ENCODE measurements at places on chromosomes 2 and 18.
A peak's percentile ranks its signal among the peaks of the same experiment; 100 is the strongest.

DNA sequence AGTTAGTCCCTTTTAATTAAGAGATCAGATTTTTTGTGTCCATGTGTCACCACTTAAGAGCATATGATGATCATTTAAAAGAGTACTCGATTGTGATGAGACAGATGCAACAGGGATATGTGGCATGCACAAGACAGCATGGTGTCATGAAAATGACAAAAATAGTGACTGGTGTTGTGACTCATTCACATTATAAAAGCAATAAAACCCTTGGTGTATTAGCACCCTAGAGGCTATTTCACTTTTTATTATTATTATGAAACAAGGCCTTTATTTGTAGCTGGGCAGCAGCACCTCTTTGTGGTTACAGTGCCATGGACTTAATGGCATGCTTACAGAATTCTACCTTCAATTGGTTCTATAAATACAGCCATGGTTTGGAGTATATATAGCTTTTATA, 1296.0 kb upstream of the ZEB2 start:
- DNase-seq = peak; percentile 65

GRCh38 chr2:20064841-20065240, 13.4 kb upstream of the LAPTM4A start:
- no peak for DNase-seq

DNA sequence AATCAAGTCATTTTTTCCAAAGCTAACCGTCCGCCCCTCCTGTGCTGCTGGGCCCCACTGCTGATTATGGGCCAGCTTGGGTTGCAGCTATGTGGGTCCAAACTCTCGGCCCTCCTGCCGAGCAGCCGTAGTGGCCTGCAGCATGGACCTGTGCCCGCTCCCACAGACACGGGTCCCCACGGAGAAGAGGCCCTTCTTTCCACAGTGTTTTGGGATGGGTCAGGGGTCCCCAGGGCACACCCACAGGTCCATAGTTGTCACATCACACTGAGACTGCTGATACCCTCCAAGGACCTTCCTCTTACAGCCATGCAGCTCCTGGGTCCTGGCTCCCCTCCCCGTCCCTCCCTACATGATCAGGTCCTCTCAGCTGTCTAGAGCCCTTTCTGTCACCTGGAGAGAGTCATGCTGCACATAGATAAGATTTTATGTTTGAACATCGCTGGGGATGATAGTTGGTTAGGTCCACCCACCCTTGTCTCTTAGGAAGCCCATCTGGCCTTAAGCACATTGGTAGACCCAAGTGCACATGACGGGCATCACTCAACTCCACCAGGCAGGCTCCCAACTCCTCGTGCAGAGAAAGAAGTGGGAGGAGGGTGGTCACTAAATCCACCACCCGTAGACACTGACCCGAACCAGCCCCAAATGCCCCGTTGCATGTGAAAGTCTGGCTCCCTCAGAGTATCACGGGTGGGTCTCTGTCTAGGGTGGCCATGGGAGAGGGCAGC, 17.5 kb downstream of the GPR55 start:
- DNase-seq = no peak

DNA sequence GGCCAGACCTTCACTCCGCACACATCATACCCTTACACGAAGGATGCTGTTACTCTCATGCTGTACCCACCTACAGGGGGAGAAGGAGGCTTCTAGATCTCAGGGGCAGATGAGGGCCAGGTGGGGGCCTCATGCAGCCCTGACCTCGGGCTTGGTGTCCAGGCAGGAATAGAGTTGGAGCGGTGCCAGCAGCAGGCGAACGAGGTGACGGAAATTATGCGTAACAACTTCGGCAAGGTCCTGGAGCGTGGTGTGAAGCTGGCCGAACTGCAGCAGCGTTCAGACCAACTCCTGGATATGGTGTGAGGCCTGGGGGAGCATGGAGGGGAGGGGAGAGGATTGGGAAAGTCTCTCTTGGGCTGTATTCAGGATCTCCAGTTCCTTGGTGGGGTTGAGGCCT, 4.0 kb upstream of the RNF181 start:
- no peak for DNase-seq

- DNase-seq = no peak
These were observed 70.5 kb upstream of the TFCP2L1 start for GRCh38 chr2:121355488-121355887.

DNA sequence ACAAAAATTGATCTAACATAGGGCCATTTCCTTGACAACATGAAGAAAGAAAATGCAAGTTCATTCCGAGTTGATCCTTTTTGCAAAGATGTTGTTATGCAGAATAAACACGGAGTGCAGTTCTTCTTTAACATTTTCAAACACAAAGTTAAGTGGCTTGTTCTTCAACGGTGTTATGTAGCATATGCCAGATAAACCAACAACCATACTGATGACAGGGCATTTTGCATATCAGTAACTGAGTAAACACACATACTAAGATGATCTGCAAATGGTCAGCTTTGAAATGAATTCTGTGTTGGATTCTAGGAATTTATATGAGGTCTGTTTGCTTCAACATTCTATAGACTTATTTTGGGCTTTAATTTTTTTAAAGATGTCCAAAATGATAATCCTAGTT, 266.4 kb downstream of the GPD2 start:
- DNase-seq = no peak

DNA sequence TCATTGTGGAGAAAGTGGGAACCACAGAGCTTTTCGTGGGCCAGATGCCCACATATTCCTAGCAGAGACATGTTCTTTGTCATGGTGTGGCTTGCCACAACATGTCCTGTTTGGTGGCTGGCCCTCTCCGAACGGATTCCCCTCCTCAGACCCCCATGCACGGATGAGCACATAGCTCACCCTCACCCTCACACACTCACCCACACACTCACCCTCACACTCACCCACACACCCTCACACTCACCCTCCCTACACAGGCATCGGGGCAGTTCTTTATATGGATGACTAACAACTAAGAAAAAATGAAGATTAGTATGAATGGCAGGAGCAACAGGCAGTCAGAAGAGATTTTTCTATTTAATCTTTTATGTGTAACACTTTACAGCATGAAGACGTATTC, 149.9 kb downstream of the ZNF236 start:
- DNase-seq = no peak

- DNase-seq = no peak
These were observed 114.0 kb downstream of the NEDD4L start for GRCh38 chr18:58158008-58158407.

DNA sequence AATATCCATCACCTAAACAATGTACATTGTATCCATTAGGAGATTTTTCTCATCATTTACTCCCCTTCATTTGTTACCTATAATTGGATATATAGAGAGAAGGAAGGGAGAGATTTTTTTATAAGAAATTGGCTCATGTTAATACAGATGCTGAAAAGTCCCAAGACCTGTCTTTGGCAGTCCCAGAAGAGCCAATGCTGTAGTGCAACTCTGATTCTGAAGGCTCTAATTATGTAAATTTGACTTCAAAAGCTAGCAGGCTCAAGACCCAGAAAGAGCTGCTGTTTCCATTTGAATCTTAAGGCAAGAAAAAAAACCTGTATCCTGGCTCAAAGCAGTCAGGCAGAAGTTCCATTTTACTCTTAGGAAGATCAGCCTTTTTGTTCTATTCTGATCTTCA, 1245.5 kb upstream of the FAM98A start:
- DNase-seq = no peak

DNA sequence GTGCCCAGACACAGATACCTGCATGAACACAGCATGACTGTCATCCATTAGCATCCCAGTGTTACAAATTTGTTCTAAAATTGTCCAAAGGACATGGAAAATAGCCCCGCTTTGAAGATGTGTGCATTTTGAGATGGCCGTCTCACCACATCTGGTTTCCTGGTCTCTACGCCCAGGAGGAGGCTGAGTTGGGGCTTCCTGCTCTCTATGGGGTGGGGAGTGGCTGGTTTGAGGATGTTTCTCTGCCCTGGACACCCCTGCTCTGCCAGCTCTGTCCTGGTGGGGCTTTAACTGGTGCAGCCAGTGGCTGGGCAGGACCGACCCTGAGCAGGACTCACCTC, 74.6 kb upstream of the SMAD7 start:
- no peak for DNase-seq

- DNase-seq = no peak
These were observed 21.0 kb downstream of the SLC25A52 start for GRCh38 chr18:31739651-31740050.

DNA sequence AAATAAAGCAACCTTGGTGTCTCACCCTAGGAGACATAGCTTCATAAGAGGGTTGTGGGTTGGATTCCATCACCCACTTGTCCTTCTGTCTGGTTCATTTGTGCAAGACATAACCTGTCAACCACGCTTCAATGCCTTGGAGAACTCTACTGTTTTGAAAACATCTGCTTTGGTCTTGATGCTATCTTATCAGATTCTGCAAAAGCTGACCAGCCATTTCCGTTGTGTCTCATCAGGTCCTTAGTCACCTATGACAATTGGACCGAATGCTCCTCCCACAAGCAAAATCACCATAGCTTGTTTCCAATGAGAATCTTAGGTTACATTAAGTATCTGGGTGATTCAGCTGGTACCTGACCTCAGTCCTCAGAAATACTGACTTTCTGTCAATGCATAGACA, 35.4 kb downstream of the STAT4 start:
- no peak for DNase-seq

DNA sequence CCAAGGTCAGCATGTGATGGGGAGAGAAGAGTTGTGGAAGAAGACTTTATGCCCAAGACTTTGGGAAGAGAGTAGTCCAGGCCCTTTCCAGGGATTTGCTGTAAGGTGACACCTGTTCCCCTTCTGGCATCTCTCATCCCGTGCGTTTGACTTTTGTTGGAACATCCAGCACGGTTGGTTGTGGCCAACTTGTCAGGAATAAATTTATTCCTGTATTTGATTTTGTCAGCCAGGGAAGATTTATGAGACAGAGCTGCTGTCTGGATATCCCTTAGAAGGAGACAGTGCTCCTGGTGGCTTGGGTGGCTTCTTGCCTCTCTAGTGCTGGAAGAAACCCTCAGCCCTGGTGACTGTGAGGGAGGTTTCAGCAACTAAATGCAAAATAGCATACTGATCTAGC, 121.5 kb downstream of the PTPRM start:
- DNase-seq = no peak

- peak; percentile 38 for DNase-seq
These were observed 31.5 kb upstream of the NFE2L2 start for GRCh38 chr2:177296040-177296439.

DNA sequence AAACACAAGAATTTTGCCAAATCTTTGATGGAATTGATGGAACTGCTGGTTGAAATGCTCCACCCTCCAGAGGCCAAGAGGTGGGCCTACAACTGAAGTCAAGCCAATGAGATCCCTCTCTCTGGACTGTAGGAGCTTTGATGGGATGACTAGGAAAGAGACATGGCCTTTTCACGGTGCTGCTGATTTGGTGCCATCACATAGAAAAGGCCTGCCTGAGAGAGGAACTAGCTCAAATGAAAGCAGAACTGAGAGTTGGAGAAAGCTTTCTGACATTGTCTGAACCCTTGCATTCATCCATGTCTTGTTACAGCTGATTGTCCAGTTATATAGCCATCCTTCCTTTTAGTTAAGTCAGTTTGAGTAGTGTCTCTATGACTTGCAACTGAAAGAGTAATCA, 283.8 kb upstream of the LYPD1 start:
- DNase-seq = no peak

- DNase-seq = no peak
These were observed 176.3 kb upstream of the GLI2 start for GRCh38 chr2:120559401-120559800.

All from A673 (cell line).